ENCODE measurements at places on chromosomes 7 and 10.

DNA sequence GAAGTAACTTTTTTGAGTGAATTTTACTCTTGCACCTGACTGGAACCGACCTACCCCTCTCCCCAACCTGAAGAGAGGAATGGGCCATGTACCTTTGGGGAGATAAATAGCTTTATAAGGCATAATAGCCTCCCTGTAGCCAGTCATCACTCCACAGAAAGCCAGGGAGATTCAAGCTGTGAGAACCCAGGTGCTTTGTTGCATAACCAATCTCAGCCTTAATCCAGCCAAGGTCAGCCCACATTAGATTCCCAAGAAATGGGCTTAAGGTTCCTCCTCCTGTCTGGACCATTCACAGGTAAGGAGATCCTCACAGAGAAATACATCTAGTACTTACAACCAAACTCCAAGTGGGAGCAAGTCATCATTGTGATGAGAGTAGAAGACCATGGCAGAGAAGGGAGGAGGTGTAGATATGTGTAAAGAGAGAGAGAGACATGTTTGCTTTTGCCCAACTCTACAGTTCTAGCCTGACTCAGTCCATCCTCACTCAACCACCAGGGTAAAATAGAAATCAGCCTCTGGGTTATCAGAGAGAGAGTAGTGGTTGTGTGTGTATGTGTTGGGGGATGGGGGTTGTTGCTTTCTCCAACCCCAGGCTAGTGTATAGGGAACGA, 23.6 kb downstream of the SKIDA1 start:
- no peak for DNase-seq

DNA sequence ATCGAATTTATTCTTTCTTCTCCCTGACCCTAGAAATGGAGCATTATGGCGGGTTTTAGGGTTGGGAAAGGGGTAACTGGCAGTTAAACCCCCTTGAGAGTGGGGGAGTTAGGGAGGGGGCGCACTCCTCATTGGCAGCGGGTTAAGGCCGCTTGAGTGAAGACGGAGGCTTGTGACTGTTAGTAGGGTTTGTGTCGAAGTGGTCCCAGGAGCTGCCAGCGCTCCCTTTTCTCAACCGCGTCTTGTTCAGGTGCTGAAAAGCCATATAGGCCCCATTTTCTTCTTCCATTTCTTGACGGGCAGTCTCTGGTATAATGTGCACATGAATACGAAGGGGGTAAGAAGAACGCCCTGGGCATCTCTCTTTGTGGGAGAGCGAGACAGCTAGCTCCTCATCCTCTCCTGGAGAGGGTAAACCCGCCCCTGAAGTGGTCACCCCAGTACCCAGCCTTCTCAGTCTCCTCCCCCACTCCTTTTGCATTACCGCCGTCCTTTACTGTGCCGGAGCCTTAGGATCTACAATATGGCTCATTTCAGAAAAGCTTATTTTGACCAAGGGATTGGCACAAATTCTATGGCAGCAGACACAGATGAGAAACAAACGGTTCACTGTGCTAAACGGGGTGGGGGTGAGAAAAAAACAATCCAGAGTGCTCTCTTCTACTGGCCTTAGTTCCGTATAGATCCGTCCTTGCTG, 836 bp downstream of the KMT2E start:
- peak; percentile 59 for DNase-seq

DNA sequence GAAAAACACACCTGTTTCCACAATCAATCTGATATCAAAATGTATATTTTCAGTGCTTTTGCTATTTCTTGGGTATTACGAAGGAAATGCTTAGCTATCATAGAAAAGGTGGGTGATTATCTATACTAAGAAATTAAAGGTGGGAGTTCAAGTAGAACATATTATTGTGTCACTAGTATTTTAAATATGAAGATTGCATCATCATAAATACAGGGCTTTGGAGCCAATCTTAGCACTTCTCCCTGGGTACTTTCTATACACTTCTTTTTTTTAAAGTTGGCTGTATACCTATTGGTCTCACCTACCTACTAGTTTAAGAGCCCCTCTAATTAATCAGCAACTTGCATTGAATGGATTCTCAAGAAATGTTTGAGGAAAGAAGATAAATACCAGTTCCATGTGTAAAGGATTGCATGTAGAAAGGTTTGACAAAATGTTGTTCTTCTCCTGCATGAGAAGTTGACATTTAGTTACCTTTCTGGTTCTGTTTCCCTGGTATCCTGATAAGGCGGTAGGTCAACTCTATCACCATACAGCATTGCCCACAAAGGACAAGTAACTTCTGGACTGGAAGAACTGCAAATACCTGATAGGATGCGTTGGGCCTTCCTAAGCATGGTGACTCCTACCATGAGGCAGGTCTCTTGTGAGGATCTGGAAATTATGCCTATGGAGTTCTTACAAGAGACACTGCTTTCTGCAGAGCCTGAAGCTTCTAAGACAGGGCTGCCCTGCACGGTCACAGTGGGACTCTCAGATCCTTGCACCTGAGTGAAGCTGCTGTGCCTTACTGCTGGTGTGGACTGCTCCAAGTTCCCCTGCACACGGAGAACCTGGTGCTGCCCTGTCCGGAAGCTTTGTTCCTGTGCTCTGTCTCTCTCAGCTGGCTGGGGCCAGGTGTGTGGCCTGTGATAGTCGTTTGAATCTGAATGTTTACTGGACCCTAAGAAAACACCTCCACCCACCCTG, 32.1 kb upstream of the PDSS1 start:
- DNase-seq: no peak

DNA sequence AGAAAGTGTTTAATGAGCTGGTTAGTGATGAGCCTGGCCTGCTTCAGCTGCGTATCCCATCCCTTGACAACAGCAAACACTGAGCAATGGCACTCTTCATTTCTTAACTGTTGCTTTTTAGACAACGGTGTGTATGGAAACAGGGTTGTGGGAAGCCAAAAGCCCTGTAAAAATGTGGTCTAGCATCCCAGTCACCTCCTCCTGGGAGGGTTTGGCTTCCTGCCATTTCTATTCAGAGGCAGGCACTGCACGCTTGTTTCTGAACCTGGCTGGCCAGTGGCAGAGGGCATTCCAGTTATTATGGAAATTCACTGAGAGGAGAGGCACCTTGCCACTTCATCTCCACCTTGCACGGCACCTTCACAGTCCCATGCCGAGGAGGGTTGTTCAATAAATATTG, 123.0 kb upstream of the ADARB2 start:
- no peak for DNase-seq

GRCh38 chr7:53013925-53014324, 21.5 kb upstream of the POM121L12 start:
- no peak for DNase-seq

DNA sequence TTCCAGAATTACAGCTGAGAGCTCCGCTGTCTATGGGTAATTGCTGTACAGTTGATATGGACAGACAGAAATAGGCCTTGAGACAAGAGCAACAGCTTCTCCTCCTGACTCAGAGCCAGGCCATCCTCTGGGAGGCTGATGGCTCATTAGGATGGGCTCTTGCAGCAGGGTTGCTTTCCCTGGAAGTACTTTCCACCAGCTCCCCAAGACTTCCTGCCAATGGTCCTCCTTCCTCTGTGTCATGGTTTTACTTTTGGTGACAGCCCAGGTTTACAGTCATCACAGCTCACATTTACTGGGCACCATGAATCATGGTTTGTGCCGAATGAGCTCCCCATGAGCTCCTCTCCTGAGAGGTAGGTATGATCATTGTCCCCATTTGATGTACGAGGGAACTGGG, 131.8 kb downstream of the HECW1 start:
- no peak for DNase-seq

DNA sequence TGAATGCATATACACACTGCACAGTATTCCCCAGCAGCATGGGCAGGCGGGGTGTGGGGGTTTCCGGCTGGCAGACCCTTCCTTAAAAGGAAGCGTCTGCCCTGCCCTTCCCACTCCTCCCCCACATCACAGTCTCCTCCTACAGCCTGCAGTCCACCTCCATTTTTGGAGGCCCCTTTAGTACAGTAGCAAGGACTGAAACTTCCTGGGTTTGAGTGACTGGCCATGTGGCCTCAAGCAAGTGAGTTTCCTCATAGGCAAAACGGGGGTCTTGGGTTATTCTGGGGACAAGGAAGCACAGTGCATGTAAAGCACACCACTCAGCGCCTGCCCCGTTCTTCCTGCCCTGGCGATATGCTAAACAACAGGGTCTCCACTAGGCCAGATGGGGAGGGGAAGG, 62.1 kb upstream of the COL13A1 start:
- no peak for DNase-seq

DNA sequence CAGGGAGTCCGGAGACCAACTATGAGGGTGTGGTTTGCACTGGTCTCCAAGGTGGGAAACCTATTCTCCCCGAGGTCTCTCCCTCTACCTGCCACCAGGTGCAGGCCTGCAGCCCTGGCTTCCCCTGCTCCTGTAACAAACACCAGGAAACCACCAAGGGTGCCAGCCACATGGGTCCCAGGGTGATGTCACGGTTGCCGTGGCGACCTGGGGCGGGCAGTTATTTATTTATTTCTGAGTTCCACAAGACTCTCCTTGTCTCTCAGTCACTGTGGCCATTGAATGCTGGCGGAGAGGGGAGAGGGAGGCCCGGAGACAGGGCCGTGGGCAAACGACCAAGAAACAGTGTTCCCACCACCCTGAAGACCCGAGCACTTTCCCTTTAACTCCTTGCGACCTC, 27.0 kb downstream of the MMD2 start:
- peak; percentile 21 for DNase-seq

DNA sequence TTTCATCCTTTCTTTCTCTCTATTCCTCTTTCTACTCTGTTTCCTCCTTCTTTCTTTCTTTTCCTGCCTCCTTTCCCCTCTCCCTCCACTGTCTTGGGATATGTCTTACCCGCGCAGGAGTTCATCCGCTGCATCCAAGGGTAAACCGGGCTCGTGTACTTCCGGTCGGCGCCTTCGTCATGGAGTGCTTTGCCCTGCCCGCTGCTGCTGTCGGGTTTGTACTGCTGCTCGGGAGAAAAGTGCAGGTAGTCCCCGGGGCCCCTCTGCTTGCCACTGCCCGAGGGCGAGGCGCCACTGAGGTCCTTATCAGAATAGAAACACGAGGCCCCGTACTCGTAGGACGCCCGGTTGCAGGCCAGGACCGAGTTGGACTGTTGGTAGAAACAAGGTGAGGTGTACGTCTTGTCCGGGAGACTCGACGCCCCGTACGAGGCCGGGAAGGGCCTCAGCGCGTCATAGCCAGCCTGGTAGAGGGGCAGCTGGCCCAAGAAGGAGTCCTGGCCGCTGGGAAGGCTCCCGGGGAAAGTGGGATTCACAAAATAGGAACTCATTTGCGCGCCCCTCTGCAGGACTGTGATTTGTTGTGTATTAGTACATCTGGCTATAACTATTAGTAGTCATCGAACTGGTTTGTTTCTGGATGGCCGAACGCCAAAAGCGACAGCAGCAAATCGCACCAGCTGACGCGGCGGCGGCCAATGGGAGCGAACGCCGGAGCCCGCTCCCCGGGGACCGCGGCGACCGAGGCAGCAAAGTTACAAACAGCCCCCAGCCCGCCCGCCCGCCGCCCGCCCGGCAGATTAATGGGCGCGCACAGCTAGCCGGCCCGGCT, at the start of gene HOXA6:
HOXA6 (minus strand) TSS at position 576 of the 832 bp plus-strand sequence; CDS start at position 551, 25 bp downstream.
- peak; percentile 30 for DNase-seq

GRCh38 chr7:66921396-66921917, 432 bp downstream of the TMEM248 start:
- DNase-seq: peak; percentile 48

- DNase-seq: peak; percentile 76
Observed at GRCh38 chr10:93115661-93116383, 42.1 kb downstream of the CYP26A1 start.

GRCh38 chr7:149489391-149490024, 8.1 kb downstream of the ZNF746 start:
- DNase-seq: no peak

DNA sequence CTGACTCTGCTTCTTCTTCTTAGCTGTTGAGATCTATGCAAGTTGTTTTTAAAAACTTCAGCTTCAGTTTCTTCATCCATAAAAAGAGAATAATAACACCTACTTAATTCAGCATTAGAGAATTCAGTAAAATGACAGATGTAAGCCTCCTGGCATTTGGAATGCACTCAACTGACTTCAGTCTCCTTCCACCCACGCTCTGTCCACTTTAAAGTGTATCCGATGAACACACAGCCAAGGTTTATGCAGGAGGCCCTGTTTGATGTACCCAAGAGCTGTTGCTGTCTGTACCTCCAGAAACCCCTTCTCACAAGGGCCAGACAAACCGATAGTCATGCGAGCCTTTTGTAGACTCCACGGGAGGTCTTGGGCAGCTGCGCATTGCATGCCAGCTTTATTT, 27.1 kb upstream of the SLC35B4 start:
- no peak for DNase-seq

GRCh38 chr10:70966646-70967553, 78.5 kb upstream of the PCBD1 start:
- no peak for DNase-seq

DNA sequence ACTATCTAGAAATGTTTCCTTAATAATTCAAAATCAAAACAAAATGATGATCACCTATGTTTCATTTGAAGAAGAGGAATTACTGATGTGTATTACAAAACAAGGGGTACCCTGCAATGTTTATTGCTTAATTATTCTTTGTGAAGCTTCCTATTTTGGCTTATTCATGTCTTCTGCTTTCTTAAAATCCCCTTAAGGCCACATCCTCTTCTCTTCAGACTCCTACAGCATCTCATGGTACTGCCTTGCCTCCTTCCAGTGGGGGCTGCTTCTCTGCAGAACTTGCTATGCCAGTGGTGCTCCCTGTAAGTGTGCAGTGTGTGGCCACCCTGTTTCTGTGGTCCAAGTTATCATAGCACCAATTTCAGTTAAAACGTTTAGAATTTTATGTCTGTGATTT, 35.0 kb downstream of the CCDC146 start:
- DNase-seq: no peak

GRCh38 chr7:137937202-137937560, 64.7 kb downstream of the CREB3L2 start:
- DNase-seq: no peak

DNA sequence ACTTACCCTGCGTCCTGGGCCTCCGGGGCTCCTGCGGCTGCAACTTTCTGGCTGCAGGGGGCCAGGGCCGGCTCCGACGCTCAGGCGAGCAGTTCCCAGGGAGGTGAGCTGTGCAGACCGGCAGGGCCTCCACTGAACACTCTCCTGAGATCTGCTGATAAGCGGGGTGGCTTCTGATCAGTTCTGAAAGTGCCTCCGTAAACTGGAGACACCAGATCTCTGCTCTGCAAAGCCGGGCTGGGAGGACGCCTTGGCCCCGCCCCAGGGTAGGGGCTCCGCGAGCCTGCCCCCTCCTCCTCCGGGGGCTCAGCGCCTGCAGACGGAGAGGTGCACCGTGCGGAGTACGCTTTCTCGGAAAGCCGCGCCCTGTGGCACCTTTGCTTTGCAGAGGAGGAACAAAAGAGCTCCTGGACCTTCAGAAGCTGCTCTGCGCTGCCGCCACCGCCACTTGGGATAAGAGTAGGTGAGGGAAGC, 141.3 kb upstream of the VKORC1L1 start:
- peak; percentile 46 for DNase-seq

- DNase-seq: no peak
Observed at GRCh38 chr7:106620034-106620433, 40.9 kb downstream of the CCDC71L start.

DNA sequence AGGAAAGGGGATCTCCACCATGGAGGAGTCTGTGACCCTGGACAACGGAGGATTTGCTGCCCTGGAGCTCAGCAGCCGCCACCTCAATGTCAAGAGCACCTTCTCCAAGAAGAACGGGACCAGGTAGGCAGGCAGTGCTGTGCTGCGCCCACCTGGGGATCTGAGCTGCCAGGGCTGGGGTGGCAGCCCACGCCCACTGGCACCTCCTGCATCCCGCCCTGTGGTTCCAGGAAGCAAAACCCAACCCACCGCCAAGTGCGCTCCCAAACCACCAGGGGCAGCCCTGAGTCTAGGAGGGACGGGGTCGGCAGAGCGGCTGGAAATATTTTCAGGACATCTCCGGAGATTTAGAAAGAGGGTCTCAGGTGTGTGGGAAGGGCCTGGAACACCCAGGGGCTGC, 440.3 kb upstream of the FOXK1 start:
- DNase-seq: no peak

All from A673 (cell line).